Lung microvascular endothelial cell (primary cell): ENCODE measurements at places on chromosomes 7 and 10. TPM values are rescaled to one million over a fixed set of nuclear protein-coding genes. Genes with fewer than 3 reads are reported as not detected.

ZNF853 gene
- 1.1 and 4.8 TPM in 2 replicates for total RNA-seq

C7orf57 gene
- not detected in 2 replicates for total RNA-seq

CALCR gene
- not detected in 2 replicates for total RNA-seq

SLC26A3 gene
- total RNA-seq: not detected in 2 replicates

ALOX5 gene
- not detected in 2 replicates for total RNA-seq

ACSM6 gene
- not detected in 2 replicates for total RNA-seq

EPHB6 gene
- under 0.01 TPM in 2 replicates for total RNA-seq

DPP6 gene
- not detected in 2 replicates for total RNA-seq

NAT16 gene
- not detected in 2 replicates for total RNA-seq

NKX2-3 gene
- total RNA-seq: not detected in 2 replicates

C10orf53 gene
- not detected in 2 replicates for total RNA-seq

HOXA10 gene
- under 0.01 and 2.0 TPM in 2 replicates for total RNA-seq

KLF14 gene
- total RNA-seq: not detected in 2 replicates

- no peak for DNase-seq
Observed at GRCh38 chr7:150897502-150898474, 45.5 kb downstream of the AOC1 start.

DNA sequence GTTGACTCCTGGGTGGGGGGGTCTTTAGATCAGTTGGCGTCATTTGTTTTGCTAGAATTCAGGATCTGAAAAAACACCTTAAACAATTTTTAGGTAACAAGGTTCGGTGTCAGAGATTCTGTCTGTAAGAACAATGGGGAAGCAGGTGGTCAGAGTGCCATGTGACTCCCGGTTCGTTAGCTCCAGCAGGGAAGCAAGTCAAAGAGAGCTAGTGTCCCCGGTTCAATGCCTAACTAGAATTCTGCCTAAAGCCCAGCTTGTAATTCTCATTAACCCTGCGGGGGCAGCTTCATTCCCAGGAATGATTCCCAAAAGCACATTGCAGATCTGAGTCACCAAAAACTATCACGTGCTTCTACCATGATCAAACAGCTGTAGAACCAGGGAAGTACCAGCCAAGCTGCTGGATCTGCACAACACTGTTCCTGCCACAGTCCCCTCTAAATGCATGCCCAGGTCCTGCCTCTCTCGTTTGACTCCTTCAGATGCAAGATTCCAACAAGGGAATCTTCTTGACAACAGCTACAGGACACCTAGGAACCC is 664.3 kb upstream of the CELF2 start:
- DNase-seq: no peak

DNA sequence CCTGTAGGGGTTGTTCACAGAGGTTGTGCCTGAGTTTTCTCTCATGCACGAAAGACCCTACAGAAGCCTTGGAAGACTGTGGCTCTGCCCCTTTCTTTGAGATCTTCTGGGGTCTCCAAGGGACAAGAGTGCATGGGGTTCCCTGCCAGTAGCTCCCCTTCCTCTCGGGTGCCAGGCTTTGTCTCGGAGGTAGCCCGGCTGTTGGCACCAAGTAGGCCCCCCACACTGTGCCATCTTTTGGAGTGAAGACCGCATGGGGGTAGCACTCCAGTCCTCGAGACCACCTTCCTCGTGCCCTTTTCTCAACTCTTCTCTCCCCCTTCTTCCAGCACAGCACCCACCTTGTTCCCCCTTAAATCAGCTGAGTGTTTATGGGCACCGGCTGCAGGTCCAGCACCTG is 41.6 kb downstream of the OAT start:
- DNase-seq: no peak

- DNase-seq: no peak
Observed at GRCh38 chr10:114278140-114278883, 39.3 kb downstream of the VWA2 start.

DNA sequence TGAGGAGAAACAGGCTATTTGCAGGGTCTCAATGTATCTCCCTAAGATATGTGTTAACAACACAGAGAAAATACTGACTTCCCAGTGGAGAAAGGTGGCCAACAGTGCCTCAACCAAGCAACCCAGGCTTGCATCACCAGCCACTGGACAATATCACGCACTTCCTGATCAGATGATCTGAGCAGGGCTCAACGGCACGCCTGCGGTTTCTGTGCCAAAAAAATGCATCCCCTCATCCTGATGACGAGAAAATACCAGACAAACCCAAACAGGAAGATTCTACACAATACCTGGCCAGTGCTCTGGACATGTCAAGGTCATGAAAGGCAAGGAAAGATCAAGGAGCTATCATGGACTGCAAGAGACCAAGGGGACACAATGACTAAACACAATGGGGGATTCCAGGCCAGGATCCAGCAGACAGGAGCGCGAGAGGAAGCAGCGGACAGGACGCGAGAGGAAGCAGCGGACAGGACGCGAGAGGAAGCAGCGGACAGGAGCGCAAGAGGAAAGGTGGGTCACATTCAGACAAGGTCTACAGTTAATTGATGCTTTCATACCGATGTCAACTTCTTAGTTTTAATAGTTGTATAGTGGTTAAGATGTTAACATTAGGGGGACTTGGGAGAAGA is 51.1 kb downstream of the GNA12 start:
- DNase-seq: peak; percentile 96

DNA sequence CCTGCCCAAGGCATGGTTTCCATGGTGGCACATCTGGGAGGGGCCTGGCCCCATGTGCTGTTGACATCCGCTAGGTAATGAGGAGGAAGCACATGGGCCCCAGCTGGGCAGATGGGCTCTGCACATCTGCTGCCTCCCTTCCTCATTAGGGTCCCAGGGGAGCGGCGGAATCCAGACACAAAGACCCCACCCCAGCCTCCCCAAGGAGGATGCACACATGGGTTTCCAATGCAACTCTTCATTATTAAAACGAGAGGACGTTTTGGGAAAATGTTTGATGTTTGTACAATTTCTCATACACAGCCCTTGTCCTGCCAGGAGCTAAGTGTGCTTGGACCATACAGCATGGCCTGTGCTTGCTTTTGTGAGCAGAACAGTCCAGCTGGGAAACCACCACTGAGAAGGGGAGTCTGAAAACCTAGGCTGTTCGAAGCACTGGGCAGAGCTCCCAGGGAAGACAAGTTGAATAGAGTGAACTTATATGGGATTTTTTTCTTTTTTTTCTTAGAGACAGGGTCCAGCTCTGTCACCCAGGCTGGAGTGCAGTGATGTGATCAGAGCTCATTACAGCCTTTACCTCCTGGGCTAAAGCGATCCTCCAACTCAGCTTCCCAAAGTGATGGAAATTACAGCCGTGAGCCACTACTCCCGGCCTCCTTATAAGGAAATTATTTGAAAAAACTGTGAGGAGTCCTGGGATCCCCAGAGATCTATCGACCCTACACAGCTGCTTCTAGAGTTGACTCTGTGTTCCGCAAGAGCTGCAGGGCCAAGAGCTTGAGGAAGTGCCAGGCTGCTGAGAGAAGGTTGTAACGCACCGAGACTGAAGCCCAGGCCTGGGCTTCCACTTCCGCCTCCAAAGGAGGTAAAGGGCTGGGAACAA is 23.4 kb downstream of the FAM107B start:
- DNase-seq: no peak

DNA sequence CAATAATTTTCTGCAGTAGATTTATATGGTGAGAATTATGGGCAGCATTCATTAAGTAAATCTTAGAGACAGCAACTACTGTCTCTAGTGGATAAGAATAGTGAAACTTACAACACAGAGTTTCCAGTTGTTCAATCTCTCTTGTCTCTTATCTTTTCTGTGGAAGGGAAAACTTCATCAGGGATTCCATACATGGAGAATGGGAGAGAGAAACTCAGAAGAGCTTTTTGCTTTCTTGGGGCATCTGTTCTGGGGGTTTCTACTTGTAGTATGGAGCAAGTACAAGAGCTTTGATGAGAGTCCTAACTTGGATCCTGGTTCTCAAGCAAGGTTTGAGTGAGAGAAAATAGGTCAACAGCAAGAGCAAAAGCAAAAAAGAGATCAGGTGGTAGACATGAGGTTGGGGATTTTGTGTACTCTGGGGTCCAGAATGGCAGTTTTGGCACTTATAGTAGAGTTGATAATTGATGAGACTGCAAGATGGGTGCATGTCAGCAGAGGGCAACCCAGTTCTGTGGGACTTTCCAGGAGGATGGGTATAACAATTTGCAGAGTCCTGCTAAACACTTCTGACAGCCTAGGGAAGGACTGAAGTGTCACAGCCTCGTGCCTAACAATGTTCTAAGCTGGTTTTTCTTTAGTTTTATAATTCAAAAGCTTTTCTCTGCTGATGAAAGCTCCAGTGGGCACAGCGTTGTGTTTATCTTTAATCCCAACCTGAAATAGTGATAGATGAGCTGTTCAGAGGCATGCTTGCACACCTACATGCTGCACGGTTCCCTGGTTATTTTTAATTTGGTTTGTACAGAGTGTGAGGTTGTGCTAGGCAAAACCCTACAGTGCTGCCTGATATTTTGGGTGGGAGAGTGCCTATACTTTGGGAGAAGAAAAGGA is 32.0 kb upstream of the STRIP2 start:
- peak; percentile 13 for DNase-seq

DNA sequence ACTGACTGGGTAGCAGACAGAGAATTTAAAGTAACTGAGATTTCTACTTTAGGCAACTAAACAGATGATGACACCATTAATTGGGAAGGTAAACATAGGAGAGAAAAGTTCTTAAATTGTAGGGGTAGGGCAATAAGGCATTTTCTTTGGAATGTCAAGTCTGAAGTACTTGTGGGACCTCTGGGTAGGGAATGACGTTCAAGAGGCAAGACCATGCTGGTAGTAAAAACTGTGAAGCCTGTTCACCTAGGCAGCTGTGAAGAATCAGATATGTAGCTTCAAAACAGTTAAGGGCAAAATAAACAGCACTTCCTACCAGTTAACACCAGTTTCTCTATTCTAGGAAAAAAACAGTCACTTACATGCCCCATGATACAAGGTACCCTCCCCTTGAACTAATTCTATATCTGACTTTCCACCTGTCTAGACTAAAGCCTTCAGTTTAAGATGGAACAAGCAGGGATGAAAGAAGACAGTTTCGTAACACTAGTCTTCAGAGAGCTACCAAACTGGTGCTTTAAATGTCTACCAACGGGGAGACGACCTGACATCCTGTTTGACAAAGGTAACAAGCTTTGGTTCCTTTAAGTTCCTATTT is 63.1 kb upstream of the KCNIP2 start:
- DNase-seq: no peak

DNA sequence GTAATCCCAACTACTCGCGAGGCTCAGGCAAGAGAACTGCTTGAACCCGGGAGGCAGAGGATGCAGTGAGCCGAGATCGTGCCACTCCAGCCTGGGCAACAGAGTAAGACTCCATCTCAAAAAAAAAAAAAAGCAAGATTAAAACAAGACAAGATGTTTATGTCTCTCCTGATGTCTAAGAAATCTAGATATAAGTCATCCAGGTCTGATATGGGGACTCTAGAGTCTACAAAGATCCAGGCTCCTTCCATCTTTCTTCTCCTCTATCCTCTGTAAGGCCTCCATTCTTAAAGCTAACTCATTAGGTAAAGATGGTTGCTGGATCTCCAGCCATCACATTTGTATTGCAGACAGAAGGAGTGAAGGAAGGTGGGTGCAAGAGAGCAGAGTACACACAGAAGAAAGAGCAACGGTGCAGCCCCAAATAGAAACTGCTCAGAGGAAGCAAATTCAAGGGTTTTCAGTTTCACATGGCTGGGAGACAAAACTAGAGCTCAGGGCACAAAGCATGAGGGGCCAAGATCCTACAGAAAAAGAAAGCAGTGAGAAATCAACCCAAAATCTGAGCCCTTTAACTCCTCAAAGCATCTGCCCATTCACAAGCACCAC is 57.6 kb downstream of the USP6NL start:
- no peak for DNase-seq

GRCh38 chr7:47283497-47284131 is 298.3 kb downstream of the TNS3 start:
- no peak for DNase-seq

- peak; percentile 77 for DNase-seq
Observed at GRCh38 chr7:81285142-81285871, 366.5 kb upstream of the SEMA3C start.

DNA sequence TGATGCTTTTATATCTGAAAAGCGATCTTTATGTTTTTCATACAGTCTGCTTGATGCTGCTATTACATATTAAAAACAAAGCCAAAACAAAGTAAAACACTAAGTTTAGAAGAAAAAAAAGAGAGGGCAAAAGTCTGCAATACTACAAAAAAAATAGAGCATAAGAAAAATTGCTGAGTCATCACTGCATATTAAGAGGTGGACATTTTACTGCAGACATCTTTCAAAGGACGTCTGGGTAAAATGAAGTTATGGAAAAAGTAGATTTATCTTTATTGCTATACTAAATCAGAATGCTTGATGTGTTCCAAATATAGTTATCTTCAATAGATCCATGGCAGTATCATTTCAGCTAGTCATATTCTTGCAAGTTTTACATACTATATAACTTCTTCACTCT is 172.0 kb downstream of the MAGI2 start:
- no peak for DNase-seq

DNA sequence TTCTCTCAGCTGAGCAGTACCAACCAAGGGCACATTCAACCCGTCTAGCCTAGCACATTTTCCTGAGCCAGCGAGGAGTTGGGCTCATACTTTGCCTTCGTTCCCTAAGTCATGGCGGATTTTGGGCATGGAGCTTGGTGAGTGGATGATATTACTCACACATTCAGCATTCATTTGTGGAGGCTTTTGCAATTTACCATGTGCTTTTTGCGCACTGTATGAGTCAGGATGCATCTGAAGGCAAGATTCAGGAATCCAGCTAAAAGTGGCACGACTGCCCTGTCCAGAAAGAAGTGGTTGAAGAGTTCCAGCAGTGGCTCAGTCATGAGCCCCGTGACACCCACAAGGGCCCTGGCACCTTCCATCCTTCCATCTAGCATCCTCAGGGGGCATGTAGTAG is 24.2 kb upstream of the MGMT start:
- no peak for DNase-seq

DNA sequence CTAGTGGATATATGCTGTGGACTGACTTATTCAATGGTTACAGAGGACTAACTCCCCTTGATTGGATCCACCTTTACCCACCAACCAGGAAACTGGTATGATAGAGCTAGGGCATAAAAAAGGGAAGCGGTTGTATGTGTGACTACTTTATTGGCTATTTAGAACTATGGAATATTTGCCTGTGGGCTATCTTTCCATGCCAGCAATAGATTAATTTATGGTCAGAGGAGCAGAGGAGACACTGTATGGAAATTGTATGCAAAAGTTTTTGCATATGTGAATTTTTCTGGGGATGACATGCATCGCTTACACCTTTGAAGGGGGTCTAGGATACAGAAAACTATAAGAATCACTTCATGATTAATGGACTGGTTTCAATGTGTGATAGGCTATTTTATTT is 105.7 kb downstream of the LHFPL3 start:
- no peak for DNase-seq

- DNase-seq: no peak
Observed at GRCh38 chr7:8131694-8132605, 130.0 kb downstream of the ICA1 start.

- peak; percentile 24 for DNase-seq
Observed at GRCh38 chr10:44011603-44011981, 362.9 kb upstream of the ZNF32 start.

GRCh38 chr10:45471531-45472310 is 97.7 kb downstream of the ALOX5 start:
- no peak for DNase-seq
